ENCODE measurements at places on chromosomes 5 and 9.

DNA sequence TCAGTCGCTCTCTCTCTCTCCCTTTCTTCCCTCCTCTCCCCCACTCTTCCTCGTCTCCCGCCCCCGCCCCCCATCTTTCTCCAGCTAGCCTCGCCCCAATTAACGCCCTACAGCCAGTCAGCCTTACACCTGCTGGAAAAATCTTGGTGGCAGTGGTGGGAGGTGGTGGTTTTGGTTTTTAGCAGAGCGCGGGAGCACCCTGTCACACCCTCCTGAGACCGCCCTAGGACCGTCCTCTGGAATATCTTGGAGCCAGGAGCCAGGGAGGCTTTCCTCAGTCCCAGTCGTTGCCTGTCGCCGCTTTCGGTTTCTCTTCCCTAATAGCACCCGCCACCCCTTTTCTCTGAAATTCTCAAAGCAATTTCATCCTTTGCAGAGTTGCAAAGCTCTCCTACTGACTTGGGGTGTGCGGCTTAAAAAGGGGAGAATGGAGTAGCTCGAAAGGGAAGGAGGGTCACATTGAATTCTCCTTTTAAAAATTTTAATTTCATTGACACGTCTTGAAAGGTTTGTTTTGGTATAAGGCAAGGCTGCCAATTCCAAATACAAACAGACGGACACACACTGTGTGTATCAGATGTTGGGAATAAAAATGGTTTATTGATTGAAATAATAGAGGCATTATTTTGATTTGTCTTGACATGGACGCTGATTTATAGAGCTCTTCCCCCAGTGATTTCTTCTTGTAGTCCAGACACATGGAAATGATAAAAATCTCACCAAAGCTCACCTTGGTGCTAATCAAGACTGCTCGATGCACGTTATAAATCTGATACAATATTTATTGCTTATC, 301.3 kb downstream of the PARP8 start:
- no peak for DNase-seq

GRCh38 chr5:132754111-132754510, 6.9 kb downstream of the CCNI2 start:
- DNase-seq: no peak

DNA sequence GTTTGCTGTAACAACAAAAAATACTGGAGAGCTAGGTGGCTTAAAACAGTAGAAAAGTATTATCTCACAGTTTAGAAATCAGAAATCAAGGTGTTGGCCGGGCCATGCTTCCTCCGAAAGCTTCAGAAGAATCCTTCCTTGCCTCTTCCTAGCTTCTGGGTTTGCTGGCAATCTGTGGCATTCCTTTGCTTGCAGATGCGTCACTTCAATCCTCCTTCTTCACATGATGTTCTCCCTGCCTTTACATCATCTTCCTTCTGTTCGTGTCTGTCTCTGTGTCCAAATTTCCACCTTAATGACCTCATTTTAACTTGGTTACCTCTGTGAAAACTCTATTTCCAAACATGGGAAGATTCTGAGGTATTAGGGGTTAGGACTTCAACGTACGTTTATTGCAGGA, 90.4 kb upstream of the CHD1 start:
- DNase-seq: no peak

GRCh38 chr9:94140791-94141790, 56.8 kb downstream of the PTPDC1 start:
- DNase-seq: no peak

DNA sequence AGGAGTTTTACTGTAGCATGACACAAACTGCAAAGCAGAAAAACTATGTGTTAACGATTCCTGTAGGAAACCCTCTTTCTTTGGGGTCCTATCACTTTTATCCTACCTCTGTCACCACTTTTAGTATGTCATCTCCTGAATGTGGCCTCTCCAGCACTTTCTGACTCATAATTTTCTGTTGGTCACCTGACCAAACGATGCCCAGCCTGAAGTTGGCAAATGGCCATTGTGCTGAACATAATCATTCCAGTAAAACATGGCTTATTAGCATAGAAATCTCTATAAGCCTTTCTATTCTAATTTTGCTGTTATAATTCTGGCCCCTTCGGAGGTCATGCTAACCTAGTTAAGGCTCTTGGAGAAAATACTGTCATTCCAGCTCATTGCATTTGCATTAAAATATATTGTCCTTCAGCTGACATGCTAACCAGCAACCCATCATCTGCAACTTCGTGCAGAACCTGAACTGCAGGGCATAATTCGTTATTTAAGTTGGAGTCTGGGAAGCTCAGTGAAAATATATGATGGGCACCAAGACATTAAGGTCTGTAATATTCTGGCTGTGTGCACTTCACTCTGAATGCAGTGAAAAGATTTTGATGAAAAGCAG, 140.3 kb downstream of the NMUR2 start:
- DNase-seq: no peak

GRCh38 chr9:114287763-114288192, 35.1 kb upstream of the ORM1 start:
- DNase-seq: no peak

GRCh38 chr9:111034898-111035539, 3.3 kb downstream of the LPAR1 start:
- DNase-seq: no peak

DNA sequence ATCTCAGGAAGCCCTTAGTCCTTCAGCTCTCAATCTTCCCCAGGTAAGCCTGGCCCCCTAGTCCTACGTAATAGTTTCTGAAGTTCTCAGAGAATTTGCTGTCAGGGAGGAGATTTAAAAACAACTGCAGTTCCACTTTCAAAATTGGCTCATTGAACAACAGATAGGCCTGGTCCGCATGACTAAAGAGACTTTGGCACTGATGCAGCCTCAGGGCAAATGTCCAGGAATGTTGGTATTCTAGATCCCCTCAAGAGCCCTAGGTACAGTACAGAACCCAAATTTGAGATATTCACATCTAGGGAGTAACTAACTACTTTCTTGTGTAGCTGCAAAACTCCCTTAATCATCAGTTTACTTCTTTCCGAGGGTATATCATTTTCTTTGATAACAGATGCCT, 162.8 kb downstream of the GABRG2 start:
- no peak for DNase-seq

DNA sequence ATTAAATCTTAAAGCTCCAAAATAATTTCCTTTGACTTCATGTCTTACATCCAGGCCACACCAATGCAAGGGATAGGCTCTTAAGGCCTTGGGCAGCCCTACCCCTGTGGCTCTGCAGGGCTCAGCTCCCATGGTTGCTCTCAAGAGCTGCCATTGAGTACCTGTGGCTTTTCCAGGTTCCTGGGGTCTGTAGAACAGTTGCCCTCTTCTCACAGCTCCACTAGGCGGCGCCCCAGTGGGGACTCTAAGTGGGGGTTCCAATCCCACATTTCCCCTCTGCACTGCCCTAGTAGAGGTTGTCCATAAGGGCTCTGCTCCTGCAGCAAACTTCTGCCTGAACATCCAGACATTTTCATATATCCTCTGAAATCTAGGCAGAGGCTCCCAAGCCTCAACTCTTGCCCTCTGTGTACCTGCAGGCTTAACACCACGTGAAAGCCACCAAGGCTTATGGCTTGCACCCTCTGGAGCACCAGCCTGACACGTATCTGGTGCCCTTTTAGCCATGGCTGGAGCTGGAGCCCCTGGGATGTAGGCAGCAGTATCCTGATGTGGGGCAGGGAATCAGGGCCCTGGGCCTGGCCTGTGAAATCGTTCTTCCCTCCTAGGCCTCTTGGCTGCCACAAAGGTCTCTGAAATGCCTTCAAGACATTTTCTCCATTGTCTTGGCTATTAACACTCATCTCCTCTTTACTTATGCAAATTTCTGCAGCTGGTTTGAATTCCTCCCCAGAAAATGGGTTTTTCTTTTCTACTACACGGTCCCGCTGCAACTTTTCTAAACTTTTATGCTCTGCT, 185.1 kb downstream of the SMARCA2 start:
- no peak for DNase-seq

DNA sequence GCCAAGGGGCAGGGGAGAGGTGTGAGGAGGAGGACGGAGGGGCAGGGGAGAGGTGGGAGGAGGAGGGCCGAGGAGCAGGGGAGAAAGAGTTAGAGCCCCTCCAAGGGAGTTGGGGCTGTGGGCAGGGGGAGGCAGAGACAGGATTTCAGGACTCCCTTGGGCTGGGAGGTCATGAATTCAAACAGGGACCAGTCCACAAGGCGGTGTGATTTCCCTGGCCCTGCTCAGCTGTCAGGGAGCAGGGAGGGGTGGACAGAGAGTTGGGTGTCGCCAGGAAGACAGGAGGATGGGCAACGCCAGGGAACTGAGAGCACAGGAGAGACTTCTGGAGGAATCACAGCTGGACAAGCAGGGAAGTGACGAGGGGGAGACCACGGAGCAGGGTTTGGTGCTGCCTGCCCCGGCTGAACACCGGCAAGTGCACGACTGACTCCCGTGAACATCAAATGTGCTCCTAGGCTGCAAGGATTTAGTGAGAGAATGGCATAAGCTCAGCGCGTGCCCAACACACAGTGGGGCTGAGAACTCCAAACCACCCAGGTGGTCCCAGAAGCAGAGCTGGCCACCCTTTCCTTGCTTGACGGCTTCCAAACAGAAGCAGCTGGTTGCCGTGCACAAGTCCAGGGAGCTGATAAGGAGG, 17.8 kb upstream of the OLFM1 start:
- DNase-seq: no peak

GRCh38 chr5:33195431-33196165, 245.2 kb upstream of the TARS1 start:
- DNase-seq: no peak

DNA sequence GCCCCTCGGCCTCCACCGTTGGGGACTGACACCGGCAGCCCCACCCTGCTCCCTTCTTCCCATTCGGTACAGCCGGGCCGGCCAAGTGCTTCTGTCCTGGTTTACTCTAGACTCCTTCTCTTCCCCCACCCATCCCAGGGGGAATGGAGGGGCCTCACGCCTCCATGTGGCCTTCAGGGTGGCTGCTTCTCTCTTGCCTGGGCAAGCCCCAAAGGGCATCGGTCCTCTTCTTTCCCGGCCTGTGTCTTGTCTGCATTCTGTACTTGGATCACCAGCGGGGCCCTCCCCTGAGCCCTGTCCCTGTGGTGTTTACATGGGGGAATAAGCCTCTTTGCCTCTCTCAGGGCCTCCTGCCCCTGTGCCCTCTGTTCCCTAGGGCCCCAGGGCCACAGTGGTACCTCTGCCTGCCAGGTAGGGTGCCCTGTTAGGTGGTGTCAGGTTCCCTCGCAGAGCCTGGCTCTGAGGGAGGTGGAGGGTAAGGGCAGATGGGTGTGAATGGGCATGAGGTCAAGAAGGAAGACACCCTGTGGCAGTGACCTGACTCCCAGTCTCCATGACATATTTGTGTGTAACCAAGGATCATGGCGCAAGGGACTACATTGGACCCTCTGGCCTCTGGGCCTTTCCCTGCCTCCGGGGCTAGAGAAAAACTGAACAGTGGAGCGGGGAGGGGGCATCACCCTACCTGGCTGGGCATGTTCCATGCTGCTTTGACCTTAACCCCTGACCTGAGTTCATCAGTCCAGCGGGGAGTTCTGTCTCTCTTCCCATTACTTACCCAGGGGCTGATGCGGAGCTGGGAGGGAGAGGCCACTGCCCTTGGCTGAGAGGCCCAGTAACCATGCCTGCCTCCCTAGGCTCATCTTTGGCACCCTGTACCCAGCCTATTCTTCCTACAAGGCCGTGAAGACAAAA, 1.6 kb downstream of the REEP2 start:
- DNase-seq: no peak

DNA sequence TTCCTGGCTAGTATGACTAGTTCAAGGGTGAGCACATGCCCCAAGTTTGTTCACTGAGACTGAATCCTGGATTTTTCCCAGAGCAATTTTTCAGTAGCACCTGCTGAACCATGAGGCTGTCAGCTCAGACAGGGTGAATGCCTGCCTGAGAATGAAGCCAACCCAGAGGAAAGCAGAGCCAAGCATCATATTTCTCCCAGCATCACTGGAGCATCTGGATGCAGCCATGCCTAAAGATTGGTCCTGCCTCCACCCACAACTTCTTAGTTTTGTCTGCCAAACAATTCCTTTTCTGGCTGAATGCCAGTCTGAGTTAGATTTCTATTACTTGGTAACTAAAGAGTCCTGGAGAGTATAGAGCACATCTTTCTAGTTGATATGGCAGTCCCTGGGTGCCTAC, 343.6 kb downstream of the CSNK1G3 start:
- no peak for DNase-seq

GRCh38 chr9:32596096-32596865, 23.3 kb upstream of the NDUFB6 start:
- no peak for DNase-seq

DNA sequence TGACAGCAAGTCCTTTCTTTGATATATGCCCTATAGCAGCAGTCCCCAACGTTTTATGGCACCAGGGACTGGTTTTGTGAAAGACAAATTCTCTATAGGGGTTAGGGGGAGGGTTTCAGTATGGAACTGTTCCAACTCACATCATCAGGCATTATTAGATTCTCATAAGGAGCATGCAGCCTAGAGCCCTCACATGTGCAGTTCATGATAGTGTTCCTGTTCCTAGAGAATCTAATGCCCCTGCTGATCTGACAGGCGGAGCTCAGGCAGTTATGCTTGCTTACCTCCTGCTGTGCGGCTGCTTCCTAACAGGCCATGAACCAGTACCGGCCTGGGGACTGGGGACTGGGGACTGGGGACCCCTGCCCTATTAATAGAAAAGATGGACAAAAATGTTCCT, 2.7 kb upstream of the RAPGEF6 start:
- no peak for DNase-seq

DNA sequence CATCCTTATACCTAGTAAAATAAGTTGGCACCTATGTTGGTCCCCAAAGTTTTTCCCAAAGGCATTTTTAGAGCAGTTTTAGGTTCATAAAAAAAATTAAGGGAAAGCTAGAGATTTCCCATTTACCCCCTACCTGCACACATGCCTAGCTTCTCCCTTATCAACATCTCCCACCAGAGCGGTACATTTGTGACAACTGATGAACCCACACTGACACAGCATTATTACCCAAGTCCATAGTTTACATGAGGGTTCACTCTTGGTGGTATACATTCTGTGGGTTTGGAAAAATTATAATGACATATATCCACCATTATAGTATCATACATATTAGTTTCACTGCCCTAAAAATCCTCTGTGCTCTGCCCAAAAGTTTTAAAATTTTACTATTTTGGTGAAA, 12.0 kb downstream of the RAD1 start:
- DNase-seq: no peak

DNA sequence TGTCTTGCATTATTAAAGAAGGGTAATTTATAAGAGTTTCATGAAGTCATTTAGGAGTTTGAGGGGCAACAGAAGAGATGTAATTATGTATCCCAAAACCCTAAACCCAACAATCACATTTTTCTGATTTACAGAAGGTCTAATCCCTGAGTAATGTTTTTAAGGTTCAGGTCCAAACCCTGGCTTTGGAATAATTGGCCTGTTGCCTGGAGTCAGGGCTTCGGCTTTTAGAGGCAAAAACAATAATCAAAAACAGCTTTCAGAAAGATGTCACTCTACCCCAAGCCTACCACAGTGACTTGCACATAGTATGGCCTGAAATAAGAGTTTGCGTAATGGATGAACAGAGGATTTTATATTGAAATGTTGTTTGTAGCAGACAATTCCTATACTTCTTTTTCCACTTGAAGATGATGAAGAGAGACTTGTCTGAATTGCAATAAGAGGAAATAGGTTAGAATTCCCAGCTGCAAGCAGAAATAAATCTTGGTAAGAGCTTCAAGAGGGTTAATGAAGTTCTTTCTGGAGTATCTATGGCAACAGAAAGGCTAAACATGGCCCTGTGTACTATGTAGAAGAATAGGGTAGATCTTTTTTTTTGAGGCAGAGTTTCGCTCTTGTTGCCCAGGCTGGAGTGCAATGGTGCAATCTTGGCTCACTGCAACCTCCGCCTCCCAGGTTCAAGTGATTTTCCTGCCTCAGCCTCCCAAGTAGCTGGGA, 152.0 kb downstream of the GPBP1 start:
- no peak for DNase-seq

GRCh38 chr9:78004478-78005229, 27.0 kb downstream of the GNAQ start:
- DNase-seq: no peak
